ENCODE measurements at places on chromosomes 7 and 10.

- no peak for DNase-seq
Measured at GRCh38 chr10:22666287-22667092, 47.9 kb downstream of the PIP4K2A start.

DNA sequence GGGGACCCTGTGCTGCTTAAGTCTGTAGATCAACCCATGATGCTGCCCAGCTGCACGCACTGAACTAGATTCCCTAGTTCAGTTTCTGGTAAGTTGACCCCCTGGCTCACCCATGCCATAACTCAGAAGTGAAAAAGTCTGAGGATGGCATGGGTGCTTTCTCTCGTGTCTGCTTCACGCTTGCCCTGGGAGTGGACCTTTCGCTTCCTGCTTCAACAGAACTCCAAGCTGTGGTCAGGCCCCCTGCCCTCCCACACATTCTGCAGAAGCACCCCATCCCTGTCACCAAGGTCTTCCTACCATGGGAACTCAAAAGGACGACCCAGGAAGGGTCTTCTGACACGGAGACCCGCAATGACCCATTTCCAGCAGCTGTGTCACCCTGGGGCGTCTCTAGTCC lies 39.9 kb downstream of the LRRC18 start:
- no peak for DNase-seq

GRCh38 chr10:129294944-129295343 lies 172.1 kb upstream of the MGMT start:
- no peak for DNase-seq

GRCh38 chr10:79111427-79111826 lies 42.7 kb downstream of the ZMIZ1 start:
- DNase-seq: peak; percentile 16

DNA sequence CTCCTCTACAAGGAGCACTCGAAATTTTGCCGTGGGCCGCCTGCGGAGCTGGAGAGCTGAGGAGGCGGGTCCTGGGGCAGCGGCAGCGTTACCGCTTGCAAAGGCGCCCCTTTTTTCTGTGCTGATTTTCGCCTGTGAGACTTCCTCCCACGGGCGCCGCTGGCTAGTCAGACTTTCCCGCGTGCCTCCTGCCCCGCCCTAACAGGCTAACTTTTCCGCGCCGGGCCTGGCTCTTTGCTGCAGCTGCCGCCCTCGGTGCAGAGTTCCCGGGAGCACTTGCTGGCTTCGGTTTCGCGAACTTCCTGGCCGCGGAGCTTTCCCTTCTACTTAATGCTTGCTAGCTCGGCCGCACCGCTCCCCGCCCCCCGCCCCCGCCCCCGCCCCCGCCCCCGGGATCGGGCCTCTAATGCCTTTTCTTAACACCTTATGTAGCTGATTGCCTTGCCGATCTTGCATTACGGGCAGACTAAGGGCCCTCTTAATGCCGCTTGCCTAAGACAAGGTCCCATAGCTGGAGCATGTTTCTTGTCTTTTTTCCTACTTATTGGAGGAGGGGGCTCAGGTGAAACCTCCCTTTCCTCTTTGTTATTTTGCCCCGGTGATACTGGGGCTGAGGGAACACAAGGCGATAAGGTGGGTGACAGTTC lies 37.9 kb upstream of the RASGEF1A start:
- no peak for DNase-seq

GRCh38 chr7:39609113-39609934 lies 14.0 kb upstream of the RALA start:
- no peak for DNase-seq

- no peak for DNase-seq
Measured at GRCh38 chr7:11896663-11897062, 64.7 kb upstream of the THSD7A start.

DNA sequence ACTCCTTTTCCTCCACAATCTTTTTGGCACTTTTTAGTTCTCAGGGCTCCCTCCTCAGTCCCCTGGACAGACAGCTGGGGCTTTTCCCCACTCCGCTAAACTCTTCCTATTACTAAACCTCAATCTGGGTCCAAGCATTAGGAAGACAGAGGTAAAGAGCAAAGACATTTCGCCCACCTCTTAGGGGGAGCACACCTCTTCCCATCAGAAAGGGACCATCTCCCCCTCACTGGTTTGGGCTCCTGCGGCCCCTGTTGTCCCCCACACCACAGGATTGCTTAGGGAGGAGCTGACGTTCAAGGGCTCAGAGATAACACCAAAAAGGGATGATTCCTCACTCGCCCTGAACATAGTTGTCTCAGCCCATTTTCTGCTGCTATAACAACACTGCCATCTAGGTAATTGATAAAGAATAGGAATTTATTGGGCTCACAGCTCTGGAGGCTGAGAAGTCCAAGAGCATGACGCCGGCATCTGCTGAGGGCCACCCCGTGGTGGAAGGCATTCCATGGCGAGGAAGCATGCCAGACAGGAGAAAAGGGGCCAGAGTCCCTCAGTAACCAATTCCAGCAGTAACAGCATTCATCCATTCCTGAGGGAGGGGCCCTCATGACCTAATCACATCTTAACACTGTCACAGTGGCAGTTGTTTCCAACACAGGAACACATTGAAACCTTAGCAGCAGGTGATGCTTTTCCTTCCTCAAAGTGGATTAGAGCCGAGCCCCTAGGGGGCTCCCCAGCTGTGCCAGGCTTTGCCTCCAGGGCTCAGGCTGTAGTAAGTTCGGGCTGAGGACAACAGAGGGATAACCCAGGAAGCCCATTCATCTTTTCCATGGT lies 209.6 kb downstream of the EBF3 start:
- no peak for DNase-seq

DNA sequence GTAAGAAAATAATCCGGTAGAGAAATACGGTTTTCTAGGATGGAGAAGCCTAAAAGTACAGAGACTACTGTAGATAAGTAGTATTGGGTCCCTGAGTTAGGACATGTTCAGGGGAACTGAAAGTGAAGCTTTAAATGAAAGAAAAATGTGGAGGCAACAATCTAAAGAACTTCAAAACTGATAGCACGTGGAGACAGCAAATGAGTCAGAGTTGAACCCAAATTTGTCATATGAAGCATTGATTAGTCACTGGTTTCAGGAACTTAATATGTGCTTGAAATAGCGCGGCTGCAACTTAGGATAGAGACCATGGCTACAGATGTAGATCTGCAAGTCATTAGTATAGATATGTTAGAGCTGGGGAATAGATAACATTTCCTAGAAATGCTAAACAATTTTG lies 1138.6 kb upstream of the SORCS1 start:
- DNase-seq: no peak

GRCh38 chr7:99324559-99324958 lies 1.1 kb upstream of the ARPC1A start:
- DNase-seq: no peak

- DNase-seq: no peak
Measured at GRCh38 chr10:49605939-49606509, 4.1 kb upstream of the SLC18A3 start.

DNA sequence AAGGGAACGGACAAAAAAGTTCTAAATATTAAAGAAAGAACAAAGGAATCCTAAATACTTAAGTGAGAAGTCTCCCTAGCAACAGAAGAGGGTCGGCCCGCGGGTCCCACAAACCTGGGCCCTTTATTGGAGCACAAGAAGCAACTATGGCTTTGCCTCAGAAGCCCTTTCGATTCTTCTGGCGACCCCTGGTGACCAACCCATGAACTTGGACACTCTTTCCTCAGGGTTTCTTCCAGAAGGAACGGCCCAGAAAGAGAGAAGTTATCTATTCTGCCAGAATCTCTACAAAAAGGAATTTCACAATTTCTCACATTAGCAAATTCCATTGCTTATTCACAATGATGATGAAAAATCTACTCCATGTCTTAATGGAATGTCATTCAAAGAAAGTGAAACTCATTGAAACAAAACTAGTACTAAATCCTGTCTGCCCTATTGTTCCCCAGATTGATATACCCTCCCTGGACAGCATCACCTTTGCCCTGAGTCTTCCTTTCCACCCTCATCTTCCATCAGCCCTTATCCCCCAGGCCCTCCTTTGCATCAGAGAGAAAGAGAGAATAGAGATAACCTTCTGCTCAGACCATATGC lies 43.7 kb downstream of the CPVL start:
- DNase-seq: no peak

DNA sequence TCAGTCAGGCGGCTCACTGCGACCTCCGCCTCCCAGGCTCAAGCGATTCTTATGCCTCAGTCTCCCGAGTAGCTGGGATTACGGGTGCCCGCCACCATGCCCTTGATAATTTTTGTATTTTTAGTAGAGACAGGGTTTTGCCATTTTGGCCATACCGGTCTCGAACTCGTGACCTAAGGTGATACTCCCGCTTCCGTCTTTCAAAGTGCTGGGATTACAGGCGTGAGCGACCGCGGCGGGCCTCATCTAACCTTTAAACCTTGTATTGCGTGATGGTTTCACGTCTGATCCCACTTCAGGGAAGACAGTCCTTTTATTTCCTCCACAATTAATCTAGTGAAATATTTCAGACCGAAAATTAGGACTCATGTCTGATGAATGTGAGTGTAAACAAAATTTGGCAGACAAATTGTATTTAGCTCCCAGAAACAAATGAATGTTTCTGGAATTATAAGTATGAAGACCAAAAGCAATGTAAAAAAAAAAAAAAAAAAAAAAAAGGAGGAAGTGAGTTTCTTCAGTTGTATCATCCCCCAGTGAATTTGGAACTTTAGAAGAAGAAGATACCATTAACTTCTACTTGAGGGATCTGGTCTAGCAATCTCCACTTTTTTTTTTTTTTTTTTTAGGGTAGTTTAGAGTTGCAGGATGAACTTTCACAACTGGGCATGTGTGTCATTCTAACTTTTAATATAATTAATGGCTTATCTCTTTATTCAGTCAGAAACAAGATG lies 1.6 kb downstream of the NUP42 start:
- no peak for DNase-seq

DNA sequence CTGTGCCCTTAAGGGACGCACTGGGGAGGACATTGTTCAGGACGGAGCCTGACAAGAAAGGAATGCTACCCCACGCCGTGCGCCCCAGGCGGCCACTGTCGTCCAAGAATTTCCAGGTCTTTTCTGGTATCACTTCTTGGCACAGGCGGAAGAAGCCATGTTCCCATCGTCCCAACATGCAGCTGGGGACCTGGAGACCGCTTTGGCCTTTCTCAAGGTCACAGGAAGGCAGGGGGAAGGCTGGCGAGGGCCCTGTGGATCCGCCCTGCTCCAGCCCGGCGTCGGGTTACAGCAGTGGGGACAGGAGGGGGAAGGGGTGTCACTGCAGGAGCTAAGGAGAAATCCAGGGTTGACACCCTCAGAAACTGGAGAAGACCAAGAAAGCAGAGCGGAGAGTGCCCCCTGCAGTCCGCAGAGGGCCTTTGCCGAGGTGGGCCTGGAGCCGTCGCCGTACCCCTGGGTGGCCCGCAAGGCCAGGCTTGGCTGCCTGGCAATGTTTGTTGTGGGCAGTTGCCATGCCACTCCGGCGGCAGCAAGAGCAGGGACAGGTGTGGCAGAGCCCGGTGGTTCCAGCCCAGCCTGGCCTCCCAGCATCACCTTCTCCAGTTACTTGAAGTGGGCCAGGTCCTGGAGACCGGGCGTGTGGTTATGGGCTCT lies 104.1 kb downstream of the LHPP start:
- no peak for DNase-seq

DNA sequence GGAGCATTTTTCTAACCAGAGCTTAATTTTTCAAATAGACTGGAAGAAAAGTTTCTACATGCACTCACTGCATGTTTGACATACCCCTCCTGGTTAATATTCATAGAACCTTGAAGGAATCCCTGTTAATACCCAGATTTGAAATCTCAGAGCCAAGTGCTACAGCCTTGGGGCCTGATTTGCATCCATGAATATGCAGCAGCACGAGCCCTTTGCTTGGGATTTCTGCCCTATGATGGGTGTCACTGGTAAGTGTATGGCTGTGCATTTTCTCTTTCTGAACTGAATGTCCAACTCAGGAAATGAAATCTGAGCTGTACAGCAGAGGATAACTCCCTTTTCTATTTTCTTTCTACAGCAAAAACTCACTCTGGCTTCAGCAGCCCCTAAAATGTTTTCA lies 1157.5 kb downstream of the XPNPEP1 start:
- DNase-seq: no peak

DNA sequence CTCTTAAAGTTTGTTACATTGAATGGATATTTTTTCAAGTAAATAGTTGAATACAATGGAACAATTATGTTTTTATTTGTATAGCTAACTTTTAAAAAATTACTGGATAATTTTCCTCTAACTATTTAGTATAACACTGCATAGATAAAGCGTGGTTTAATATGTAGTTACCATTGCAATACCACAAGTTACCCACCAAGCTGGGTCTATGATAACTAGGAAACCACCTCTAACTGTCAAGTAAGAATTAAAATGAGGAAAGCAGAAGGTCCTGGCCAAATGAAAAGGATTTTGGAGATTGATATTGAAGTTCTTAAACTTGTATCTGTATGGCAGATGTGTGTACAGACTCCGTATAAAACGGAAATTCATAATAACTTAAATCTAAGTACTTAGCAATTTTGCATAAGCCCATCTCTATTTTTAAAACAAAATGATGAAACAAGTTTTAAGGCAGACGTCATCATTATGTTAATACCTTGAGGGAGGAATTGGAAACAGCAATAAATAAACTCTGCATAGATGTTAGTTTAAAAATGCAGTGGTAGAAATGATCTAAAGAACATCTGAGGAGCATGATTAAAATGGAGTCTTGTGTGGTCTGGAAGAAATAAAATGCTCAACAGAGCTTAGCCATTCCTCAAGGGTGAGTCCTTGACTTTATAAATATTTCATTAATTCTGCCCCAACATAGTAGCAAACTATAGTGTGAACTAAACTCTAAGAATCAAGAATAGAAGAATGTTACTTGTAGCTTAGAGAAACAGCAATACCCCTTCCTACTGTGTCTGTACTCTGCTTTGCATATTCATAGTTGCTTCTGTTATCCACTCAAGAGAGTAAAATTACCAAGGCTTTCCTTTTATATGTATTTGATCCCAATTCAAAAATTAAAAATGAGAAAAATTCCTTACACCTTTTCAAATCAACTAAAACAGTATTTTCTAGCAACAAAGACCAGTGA lies 206.4 kb upstream of the FERD3L start:
- DNase-seq: no peak

DNA sequence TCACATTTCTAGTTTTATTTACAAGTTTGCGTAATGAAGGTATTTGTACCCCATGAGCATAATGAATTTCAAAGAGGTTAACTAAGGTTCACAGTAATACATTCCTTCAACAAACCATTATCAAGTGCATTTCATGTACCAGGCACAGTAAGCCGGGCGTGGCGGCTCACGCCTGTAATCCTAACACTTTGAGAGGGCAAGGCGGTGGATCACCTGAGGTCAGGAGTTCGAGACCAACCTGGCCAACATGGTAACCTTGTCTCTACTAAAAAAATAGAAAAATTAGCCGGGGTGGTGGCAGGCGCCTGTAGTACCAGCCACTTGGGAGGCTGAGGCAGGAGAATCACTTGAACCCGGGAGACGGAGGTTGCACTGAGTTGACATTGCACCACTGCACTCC lies 4.3 kb upstream of the EIF3A start:
- no peak for DNase-seq

- DNase-seq: no peak
Measured at GRCh38 chr10:71436268-71437125, 39.8 kb downstream of the CDH23 start.

GRCh38 chr7:150740053-150740452 lies 2.8 kb downstream of the GIMAP5 start:
- no peak for DNase-seq

- DNase-seq: no peak
Measured at GRCh38 chr10:52523696-52524095, 209.6 kb downstream of the DKK1 start.

- DNase-seq: no peak
Measured at GRCh38 chr7:152144557-152145245, 119.2 kb downstream of the GALNT11 start.

GRCh38 chr7:42262964-42263363 lies 26.0 kb upstream of the GLI3 start:
- DNase-seq: peak; percentile 69

GRCh38 chr10:128881086-128881485 lies 586.0 kb upstream of the MGMT start:
- DNase-seq: no peak
